ENCODE measurements at places on chromosomes 11 and 22.

DNA sequence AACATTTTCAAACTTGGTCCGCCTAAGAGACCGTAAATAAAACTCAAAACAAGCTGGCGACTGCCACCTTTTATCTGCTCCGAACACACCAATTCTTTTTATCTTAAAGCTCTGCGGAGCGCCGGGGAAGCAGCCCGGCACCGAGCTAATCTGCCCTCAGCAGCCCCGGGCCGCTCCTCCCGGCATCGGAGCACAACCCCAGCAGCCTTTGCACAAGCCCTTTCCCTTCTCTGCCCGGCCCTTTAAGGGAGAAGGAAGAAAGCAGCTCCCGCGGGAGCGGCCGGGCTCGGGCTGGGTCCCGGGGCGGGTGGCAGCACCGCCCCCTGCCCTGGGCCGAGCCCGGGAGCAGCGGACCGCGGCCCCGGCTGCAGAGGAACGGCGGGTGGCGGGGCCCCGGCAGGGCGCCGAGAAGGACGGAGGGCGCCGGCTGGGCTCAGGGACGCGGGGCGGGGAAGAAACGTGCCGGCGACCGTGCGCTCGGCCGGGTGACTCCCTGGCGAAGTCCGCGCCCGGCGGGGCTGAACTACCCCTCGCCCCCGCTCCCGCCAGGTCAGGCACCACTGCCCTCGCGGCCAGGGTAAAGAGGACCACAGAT, 133.6 kb upstream of the C11orf58 start:
- DNase-seq: no peak

GRCh38 chr11:116733969-116734508, 38.7 kb downstream of the BUD13 start:
- DNase-seq: no peak

DNA sequence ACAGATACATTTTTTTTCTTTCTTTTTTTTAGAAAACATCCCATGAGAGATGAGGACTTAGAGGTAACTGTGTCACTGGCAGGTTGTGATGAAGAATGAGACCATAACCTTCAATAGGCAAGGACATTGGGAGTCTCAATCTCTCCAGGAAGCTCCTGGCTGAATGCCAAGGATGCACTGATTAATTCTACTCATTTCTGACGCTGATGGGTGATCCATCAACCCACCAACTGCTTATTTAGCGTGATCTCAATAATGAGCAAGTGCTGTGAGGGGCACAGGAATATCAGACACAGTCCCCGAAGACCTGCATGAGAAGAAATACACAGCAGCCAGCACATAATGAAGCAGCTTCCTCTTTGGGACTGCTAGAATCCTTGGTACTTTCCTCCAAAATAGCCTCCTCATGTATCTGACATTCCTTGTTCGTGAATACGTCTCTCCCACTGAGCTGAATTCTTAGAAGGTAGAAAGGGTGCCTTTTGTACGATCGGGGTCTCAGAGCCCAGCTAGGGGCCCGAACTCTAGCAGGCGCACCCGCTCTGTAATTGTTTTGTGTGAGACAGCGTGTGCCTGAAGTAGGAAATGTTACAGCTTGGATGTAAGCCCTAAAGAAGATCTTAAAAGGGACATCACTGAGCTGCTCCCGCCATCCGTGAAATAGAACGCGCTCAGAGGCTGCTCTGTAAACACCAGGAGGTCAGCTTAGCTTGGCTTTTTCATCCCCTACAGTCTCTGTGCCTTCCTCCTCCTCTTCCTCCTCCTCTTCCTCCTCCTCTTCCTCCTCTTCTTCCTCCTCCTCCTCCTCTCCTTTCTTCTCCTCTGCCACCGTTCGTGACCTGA, 7.2 kb downstream of the CLMP start:
- DNase-seq: no peak

GRCh38 chr11:5605849-5606248, 9.4 kb downstream of the TRIM6 start:
- no peak for DNase-seq

- no peak for DNase-seq
These were observed 60.8 kb downstream of the MYO7A start for GRCh38 chr11:77188633-77189491.

GRCh38 chr11:68013611-68014156, 3.6 kb downstream of the ALDH3B1 start:
- no peak for DNase-seq

DNA sequence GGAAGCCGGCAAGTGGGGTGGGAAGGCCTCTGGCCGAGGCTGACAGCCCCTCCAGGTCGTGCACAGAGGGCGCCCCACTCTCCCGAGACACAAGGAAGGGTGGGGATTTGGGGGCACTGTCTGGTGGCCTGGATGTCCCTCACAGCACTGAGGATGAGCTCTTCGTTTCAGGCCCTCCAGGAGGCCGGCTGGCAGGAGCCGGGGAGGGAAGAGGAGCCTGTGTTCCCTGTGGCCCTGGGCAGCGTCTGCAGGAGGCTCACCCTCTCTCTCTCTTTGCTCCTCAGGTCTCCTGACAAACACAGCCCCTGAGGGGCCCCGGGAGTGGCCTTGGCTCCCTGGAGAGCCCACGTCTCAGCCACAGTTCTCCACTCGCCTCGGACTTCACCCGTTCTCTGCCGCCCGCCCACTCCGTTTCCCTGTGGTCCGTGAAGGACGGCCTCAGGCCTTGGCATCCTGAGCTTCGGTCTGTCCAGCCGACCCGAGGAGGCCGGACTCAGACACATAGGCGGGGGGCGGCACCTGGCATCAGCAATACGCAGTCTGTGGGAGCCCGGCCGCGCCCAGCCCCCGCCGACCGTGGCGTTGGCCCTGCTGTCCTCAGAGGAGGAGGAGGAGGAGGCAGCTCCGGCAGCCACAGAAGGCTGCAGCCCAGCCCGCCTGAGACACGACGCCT, 1078.0 kb downstream of the BRD1 start:
- no peak for DNase-seq

- no peak for DNase-seq
These were observed 59.1 kb downstream of the TRMU start for GRCh38 chr22:46394622-46395021.

DNA sequence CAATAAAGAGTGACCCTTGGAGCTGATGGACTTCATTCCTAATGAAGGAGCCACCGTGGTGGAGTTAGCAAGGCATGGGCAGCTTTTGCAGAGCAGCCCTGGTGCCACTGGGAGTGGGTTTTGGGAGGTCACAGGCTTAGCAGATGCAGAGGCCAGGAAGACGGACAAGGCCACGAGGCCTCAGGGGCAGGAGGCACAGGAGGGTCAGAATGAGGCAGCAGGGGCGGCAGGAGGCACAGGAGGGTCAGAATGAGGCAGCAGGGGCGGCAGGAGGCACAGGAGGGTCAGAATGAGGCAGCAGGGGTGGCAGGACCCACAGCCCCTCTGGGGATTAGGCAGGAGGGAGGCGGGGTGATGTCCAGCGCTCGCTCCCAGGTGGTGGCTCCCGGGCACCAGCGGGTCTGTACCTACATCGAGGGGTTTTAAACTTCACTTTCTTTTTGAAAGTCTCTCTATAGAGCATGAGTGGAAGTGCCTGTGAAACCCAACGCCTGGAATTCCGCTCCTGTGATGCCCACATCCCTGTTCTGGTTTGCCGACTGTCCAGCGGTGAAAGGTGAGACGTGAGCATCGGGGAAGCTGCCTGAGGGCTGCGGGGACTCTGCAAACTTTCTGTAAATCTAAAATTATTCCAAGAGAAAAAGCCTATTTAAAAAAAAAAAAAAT, 521.6 kb downstream of the BRD1 start:
- no peak for DNase-seq

GRCh38 chr22:23063539-23064380, 6.6 kb upstream of the GNAZ start:
- no peak for DNase-seq

GRCh38 chr22:29617922-29618629, 14.6 kb downstream of the NF2 start:
- no peak for DNase-seq

- DNase-seq: peak; percentile 57
These were observed 3.6 kb downstream of the FIBP start for GRCh38 chr11:65884716-65885092.

- DNase-seq: no peak
These were observed 33.0 kb upstream of the PLET1 start for GRCh38 chr11:112293614-112294013.

GRCh38 chr11:83569134-83569805, 283.1 kb upstream of the CCDC90B start:
- no peak for DNase-seq

DNA sequence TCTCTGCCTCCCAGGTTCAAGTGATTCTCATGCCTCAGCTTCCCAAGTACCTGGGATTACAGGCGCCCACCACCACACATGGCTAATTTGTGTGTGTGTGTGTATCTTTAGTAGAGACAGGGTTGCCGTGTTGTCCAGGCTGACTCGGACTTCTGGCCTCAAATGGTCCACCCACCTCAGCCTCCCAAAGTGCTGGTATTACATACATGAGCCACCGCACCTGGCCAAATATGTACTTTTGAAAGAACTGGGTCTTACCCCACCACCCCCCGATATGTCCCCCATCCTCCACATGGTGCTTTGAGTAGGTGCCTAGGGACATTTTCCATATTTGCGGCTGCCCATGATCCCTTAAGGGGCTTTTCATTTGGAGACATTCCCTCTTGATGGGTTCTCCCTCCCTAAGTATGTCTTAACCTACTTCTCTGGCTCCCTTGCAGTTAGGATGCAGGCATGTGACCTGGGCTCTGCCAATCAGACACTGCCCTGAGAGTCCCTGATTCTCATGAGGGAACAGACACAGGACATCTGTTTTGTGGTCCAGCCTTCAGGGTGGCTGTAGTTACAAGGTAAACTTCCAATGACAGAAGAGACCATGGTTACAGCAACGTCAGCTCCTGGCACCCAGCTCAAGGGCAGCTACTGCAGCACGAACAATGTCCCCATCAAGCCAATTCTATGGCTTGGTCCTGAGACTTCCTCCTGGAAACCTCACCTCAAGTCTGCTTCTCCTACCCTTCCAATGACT, 48.4 kb downstream of the CHST1 start:
- no peak for DNase-seq

DNA sequence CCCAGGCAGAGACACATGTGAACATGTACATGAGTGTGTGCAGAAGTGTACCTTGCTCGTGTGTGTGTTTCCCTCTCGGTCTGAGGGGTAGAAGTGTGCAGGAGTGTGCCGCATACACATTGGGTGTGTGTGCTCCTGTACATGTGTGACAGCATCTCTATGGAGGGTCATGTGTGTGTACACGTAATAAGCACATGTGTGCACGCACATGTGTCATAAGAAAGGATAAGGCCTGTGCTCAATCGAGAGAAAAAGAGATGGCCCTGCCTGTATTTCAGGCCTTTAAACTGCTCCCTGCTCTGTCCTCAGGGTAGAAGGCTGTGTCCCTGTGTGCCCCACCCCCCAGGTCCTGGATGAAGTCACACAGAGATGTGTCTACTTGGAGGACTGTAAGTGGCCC, 61.8 kb downstream of the OTOG start:
- DNase-seq: no peak

- DNase-seq: no peak
These were observed 38.8 kb upstream of the PHF21A start for GRCh38 chr11:46160100-46160499.

DNA sequence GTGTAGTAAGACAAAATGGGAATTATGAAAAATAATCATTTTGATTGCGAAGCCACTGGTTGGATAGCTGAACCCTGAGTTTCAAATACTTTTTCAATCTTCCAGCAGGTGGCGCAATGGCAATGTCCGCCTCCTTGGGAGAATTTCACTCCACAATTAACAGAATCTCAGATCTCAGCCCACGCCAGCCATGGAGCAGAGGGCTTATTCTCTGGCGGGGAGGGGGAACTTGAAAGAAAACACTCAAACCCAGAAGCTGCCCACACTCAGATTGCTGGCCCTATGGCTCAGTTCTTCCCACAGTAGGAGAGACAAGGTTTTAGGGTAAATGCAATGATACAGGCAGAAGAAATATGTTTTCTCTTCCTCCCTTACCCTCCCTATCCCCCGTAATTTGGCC, 38.7 kb upstream of the RCN1 start:
- DNase-seq: peak; percentile 11

DNA sequence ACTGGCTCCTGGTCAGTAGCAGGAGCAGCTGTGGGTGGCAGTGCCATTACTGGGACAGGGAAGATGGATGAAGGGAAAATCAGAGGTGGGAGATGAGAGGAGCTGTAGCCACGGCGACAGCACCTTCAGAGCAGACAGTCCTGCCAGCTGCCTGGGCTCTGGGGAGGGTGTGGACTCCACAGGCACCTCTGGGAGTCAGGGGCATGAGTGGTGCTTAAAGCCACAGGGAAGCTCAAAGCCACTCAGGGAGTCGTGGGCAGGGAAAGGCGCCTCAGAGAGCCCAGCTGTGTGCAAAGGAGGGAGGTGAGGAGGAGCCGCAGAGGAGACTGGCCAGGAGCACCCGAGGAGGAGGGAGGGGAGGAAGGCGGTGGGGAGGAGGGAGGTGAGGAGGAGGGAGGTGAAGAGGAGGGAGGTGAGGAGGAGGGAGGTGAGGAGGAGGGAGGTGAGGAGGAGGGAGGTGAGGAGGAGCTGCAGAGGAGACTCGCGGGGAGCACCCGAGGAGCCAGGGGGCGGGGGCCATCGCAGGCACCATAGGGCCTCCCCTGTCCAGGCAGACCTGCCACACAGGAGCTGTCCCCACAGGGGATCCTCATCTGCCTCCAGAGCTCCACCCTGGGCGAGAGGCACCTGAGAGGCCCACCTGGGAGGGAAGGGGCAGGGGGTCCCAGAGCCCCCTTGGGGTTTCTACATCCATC, 977.6 kb downstream of the BRD1 start:
- no peak for DNase-seq

DNA sequence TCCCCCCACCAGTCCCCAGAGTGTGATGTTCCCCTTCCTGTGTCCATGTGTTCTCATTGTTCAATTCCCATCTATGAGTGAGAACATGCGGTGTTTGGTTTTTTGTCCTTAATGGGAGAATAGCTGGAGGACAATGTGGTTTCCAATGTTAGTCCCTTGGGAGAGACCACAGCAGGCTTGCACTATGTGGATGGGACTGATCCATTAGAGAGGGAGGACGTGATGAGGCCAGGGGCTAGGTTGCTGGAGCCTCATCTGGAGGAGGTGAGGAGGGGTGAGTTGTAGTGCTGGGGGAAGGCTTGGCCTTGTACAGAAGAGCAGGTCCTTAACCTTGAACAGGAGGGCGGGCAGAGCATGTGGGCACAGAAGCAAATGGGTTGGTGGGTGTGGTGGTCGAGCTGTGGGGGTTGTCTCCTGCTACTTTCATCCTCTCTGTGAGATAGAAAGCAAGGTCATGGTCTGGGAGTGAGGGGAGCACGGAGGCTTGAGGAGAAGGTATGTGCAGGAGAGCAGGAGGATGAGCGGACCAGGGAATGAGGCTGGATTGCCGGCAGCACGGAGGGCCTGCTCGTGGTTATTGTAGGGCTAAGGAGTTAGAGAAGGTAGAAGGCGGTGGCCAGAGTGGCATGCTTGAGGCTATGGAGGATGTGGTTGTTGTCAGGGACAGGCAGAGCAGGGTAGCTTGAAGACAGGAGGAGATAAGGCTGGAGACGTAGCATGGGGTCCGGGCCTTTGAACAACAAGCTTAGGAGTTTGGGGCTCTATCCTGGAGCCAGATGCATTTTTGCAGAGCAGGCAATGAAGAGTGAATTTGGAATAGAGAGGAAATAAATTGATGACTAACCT, 11.2 kb upstream of the SREBF2 start:
- no peak for DNase-seq
